ENCODE measurements at places on chromosomes 5 and 9.

GRCh38 chr9:130701059-130702022, 7.8 kb downstream of the EXOSC2 start:
- peak; percentile 62 for DNase-seq

DNA sequence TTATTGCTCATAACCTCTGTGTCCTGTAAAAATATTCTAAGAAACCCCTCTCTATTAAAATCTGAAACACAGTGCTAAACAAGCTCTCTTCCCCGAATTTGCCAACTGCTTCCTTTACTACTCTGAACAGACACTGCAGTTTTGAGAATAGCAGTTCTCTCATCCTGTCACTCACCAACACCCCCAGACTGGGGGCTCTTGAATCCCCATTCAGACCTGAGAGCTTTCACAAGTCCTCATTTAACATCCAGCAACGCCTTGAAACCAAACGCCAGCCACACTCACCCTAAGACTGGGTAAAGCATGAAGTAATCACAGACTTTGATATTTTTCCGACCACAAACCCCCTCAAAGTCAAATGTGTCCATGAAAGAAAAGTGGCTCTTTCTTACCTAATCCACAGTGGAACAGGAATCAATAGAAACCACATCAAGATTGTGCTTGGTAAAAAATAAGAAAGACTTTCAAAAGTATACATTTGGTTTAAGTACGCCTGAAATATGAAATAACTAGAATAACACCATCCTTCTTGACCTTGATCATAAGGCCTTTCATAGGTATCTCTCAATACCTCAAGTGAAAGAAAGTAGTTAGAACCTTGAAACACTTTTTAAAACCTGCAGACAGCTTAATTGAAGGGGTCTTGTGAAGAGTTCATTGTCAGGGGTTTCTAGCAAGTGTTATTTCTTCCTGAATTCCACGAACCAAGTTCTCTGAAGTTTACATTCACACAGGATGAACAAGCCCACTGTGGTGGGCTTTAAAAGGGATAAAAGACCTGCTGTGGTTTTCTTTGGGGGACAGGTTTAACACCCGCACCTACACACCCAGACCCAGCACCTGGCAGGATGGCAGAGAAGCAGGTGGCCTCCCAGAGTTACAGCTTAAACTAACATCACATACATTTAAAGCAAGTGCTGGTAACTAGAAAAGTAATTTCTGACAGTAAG, 412.6 kb downstream of the MLLT3 start:
- no peak for DNase-seq

- DNase-seq, result no peak
These were observed 148.5 kb upstream of the ALDH1B1 start for GRCh38 chr9:38243993-38244392.

DNA sequence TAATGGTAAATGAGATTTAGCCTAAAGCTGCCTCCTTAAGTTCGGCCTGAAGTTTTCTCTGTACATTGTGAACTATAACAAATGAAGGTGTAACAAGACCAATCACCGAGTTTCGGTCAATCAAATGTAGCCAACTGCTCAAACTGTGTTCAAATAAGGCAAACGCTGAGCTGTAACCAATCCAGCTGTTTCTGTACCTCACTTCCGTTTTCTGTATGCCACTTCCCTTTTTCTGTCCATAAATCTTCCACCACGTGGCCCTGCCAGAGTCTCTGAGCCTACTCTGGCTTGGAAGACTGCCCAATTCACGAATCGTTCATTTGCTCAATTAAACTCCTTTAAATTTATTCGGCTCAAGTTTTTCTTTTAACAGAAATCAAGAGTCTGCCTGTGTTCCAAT, 193.5 kb upstream of the KLF9 start:
- DNase-seq, result no peak

- peak; percentile 87 for DNase-seq
These were observed 10.7 kb downstream of the GSN start for GRCh38 chr9:121278477-121279261.

DNA sequence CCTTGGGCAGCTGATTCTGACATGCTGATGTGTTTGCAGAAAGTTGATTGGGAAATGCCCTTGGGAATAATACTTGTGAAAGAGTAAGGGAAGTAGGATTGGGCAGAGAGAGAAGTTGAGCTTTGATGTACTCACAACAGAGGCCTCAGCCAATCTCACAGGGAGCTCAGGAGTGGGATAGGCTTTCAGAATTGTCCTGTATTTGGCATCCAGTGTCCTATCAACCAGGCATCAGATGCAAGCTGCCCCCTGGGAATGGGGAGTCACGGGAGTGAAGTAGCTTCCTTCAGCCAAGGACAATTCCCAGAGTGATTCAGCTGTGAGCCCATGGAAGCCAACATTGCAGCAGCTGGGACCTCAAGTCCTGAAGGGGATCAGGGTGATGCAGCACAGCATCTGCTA, 39.6 kb downstream of the DMAC1 start:
- no peak for DNase-seq

GRCh38 chr9:94649100-94649819, 9.9 kb upstream of the FBP1 start:
- DNase-seq, result peak; percentile 94

DNA sequence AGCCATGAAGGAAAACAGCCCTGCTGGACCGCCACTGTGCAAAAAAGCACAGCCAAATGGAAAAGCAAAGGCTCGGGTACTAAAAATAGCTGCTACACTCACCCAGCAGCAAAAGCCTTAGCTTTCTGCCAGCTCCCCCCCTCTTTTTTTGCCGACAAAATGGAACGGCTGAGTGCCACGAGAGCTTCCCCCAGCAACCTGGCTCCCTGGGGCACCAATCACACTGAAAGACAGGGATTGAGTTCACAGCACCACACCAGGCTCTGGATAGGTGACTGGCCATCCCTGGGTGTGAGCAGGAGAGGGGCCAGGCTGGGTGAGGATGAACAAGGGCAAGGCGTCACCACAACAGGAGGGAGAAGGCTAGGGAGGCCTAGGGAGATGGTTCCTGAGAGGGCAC, 66.7 kb downstream of the SIL1 start:
- no peak for DNase-seq

DNA sequence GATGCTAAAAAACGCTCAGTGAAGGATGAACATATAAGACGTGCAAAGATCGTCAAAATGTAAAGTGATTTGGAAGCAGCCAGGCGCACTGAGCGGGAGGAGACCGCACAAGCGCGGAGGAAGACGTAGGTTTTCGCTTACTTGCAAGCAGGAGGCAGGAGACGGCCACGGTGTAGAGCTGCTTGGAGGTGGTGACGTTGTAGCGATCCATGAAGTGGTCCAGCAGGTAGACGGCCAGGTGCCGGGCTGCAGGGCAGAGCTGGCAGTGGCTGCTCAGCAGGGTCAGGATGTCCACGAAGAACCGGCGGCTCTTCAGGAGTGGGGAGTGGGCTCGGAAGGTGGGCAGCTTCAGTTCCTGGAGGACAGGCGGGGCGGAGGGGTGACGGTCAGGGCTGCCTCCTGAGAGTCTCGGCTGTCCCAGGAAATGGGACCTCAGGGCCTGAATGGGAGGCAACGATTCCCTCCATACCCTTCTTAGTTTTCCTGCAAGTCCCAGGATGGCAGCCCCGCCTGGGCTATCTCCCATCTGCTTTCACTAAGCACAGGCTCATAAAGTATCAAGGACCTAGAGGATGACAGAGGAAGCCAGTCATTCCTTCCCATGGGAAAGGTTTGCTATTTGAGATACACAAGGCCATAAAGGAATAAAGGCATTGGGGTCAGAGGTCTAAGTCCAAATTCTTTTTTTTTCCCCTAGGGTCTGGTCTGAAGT, 31.8 kb downstream of the CCNJL start:
- no peak for DNase-seq

- no peak for DNase-seq
These were observed 47.0 kb downstream of the GPR21 start for GRCh38 chr9:123080444-123080843.

- DNase-seq, result no peak
These were observed 364.3 kb downstream of the KCNN2 start for GRCh38 chr5:114726131-114726530.

- DNase-seq, result no peak
These were observed 103.0 kb upstream of the FTMT start for GRCh38 chr5:121748686-121749085.

DNA sequence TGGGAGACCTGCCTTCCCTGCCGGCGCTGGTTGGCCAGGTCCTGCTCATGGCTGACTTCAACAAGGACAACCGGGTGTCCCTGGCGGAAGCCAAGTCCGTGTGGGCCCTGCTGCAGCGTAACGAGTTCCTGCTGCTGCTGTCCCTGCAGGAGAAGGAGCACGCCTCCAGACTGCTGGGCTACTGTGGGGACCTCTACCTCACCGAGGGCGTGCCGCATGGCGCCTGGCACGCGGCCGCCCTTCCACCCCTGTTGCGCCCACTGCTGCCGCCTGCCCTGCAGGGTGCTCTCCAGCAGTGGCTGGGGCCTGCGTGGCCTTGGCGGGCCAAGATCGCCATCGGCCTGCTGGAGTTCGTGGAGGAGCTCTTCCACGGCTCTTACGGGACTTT, 10.6 kb downstream of the DIPK1B start:
- peak; percentile 5 for DNase-seq

DNA sequence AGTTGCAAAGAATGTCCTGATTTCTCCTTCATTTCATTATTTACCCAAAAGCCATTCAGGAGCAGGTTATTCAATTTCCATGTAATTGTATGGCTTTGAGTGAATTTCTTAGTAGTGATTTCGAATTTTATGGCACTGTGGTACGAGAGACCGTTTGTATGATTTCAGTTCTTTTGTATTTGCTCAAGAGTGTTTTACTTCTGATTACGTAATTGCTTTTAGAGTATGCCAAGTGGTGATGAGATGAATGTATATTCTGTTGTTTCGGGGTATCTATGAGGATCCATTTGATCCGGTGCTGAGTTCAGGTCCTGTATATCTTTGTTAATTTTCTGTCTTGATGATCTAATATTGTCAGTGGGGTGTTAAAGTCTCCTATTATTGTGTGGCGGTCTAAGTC, 41.2 kb downstream of the INSL6 start:
- DNase-seq, result no peak

DNA sequence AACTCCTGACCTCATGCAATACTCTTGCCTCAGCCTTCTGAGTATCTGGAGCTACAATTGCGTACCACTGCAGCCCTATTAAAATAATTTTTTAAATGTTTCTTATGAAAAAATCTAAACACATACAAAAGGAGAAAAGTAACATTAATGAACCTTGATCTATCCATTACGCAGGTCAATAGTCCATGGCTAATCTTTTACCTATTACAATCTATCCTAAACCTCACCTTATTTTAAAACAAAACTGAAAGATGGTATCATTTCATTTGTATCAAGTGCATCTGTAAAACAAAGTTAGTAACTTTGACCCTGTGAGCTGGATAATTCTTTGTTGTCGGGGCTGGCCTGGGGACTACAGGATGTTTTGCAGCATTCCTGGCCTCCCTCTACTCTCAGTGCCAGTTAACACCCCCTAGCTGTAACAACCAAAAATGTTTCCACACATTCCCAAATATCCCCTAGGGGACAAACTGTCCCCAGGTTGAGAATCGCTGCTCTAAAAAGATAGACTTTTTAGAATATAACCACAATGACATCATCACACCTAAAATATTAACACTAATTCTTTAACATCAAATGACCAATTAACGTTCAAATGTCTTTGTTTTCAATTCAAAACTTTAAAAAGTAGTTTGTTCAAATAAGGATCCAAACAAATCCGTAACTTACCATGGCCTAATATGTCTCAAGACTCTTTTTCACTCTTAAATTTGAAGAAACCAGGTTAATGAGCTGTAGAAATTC, 54.8 kb downstream of the RNF38 start:
- no peak for DNase-seq

GRCh38 chr9:117415358-117415914, 579 bp upstream of the ASTN2 start:
- no peak for DNase-seq

DNA sequence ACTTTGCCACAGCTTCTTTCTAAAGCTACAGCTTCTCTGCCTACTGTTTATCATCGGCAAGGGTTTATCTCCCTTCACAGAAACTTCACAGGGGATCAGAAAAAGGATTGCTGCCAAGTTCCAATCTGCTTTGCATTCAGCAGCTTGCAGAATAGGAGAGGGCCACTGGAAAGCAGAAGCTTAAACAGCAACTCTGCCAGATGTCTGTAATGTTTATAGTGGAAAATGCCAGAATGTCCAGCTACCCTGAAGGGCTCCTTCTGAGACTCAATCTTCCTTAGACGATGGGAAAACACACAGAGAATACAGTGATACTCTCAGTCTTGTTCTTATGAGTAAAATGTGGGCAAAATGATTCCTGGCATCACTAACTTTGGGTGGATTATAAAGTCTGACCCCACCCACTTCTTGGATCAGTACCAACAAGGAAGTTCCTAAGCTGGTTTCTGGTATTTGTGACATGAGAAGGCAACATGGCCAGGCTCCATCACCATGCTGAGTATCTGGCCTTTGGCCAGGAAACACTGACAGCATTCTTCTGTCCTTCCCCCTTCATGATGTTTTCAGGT, 19.0 kb downstream of the STOM start:
- peak; percentile 72 for DNase-seq

DNA sequence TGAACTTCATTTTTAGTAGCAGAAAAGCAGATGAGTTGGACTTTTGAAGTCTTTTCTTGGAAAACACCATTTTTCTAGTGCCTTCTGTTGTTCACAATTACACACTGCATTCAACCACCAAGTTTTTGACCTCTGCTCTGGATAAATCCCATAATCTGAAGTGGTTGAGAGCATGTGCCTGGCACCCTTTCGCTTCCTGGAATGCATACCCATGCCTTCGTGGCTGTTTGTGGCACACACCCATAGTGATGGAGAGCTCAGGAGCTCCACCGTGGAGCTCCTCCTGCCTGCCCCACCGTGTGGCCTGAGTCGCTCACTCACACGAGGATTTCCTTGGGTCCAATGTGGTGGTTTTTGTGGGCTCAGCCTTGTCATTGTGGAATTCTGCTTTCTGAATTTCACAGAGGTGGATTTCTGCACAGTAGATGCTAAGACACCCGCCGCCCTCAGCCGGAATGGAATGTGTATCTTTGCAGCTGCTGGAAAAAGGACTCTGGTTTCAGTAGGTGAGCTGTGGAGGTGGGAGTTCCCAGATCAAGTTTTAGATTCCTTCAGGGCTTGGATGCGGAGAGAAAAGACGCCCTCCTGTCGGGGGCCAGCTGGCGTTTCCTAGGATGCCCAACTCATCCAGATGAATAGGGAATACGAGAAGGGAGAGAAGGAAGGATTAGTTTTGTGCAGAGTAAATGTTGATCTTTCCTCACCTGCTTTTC, 500.4 kb downstream of the IRX1 start:
- DNase-seq, result no peak

GRCh38 chr5:37112383-37112991, 136.7 kb downstream of the CPLANE1 start:
- no peak for DNase-seq

DNA sequence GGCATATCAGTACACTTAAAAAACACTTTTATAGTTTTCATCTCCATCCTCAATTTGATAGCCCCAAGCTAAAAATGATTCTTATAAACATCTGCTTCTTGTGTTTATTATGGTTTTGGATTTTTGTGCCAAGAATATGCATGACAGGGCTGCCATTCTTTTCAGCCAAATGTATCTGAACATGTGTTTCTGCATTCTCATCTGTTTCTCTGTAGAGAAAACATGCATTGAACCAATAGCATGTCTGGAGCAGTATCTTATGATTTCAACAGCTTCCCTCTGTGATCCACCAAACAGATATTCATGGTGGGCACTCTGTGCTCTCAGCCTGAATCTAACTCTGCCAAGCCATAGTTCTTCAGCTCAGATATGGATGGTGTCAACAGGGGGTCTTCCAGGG, 99.3 kb upstream of the ERCC6L2 start:
- no peak for DNase-seq

GRCh38 chr5:142930395-142931110, 160.4 kb downstream of the ARHGAP26 start:
- DNase-seq, result no peak

- no peak for DNase-seq
These were observed 695.1 kb downstream of the NR2F1-AS1 start for GRCh38 chr5:92885950-92886349.

- DNase-seq, result no peak
These were observed 161.6 kb upstream of the FBXL17 start for GRCh38 chr5:108543486-108543885.

Data from PC-3 (cell line).